ENCODE measurements at places on chromosomes 11 and 22.
A peak's percentile ranks its signal among the peaks of the same experiment; 100 is the strongest.

GRCh38 chr11:130145975-130146776 lies 13.4 kb upstream of the ST14 start:
- peak; percentile 11 for DNase-seq

DNA sequence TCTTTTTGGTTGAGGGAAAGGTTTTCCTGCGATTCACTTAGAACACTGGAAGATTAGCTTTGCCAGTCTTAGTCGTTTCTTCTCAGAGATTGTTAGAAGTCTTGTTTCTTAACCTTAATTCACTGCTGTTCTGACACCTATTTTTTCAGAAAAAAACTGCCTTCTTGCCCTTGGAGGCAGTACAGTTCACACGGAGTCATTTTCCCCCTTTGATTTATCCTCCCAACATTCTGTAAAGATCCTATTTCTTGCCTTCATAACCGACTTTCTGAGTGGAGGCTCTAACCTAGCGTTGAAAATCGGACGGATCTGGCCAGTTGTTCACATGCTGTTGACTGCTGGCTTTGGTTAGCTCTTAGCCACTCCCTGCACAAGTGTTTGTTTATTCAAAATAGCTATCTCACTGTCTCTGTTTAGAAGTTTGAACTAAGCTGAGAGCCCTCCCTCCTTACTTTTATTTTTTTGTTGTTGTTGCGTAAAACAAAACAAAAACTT lies 737 bp downstream of the BCL2L13 start:
- peak; percentile 40 for DNase-seq

DNA sequence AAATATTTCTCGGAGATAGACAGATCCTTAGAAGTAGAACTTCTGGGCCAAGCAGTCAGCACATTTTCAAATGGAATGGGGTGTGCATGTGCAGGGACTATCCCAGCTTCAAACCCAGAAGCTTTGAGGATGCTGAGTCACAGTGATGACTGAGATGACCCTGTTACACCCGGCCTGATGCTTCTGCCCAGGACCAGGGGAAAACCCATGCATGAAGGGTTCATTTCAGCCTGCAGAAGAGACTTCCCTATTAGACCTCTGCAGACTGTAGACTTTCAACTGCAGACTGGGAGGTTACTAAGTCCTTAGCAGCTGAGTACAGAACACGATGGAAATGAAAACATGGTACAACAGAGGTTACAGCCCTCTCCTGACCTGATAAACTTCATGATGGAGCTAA lies 3.6 kb upstream of the OR2AT4 start:
- peak; percentile 34 for DNase-seq

- no peak for DNase-seq
Observed at GRCh38 chr22:37267135-37267587, 15.1 kb upstream of the CYTH4 start.

DNA sequence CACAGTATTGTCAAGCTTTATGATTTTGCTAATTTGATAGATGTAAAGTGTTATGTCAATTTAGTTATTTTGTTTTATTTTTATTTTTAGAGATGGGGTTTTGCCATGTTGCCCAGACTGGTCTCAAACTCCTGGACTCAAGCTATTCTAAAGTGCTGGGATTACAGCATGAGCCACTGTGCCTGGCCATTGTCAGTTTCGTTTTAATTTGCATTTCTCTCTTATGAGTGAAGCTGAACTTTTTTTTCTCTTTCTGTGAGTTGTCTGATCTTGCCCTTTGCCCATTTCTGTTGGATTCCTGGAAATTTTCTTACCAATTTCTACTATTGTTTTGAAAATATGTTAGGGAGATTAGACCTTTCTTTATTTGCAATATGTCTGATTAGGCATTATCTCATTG lies 15.5 kb downstream of the NEU3 start:
- DNase-seq = no peak

DNA sequence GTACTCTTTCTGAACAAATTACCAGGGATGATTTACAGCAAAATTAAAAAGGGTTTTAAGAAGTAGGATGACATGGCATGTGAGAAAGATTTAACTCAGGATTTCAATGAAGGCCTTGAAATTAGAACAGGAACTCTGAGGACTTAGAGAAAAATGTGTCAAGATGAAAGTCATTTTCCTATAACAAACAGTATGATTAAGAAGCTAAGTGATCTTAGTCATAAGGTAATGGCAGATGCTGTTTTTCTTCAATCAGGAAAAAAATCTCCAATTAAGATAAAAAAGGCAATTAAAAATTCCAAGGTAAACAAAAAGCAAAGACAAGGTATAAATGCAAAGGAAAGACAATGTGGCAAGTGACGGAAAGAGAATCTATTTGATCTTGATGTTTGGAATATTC lies 73.5 kb downstream of the GAB2 start:
- no peak for DNase-seq

GRCh38 chr11:59198726-59199125 lies 14.0 kb downstream of the MPEG1 start:
- no peak for DNase-seq

DNA sequence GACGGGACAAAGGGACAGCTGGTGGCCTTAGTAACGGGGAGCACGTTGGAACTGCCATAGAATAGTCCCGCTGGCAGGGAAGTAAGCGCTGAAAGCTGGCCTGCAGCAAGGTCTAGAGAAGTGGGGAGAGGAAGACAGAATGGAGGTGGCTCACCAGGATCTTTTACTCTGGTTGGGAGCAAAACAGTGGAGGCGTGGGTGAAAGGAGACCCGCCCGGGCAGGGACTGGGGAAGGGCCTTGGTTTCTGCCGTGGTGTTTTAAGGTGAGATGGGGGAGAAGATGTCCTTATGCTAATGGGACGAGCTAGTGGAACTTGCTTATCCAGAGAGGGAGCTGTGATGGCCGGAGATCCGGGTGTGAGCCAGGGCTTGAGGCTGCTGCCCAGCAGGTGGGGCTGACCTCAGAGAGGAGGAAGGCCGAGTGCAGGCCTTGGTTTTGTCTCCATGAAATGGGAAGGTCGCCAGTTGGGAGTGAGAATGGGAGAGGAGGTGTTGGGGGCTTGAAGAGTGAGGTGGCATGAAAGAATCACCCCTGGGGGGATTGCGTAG lies 56.4 kb upstream of the CTTN start:
- no peak for DNase-seq

All from fibroblast of skin of right biceps (primary cell).